ENCODE measurements at places on chromosomes 12 and 14.

DNA sequence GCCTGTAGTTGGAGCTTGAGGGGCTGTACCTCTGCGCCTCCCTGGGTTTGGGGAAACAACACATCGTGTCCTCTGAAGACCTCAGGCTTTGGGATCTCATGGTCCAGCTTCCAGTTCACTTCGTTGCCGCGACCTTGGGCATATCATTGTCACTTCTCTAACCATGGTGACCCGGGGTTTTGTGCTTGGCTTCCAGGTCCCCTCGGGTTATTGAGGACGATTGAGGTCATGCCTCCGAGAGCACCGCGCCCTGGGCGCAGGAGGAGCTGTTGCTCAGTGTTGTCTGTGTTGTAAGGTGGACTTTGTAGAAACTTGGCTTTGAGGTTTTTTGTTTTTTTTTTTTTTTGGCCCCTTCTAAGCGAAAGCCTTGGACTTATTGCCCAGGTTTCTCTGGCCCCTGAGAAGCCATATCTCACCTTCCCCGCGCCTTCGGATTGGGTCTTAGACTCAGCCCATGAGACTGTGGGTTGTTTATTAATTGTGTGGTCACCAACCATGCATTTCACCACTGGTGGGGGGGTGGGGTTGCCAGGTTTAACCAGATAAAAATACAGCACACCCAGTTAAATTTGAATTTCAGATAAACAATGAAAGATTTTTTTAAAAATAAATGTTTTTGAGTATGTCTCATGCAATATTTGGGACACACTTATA is 2.6 kb downstream of the BCL7A start:
- no peak for DNase-seq

- no peak for DNase-seq
These were observed 581.0 kb upstream of the TMEM132C start for GRCh38 chr12:127685931-127686330.

DNA sequence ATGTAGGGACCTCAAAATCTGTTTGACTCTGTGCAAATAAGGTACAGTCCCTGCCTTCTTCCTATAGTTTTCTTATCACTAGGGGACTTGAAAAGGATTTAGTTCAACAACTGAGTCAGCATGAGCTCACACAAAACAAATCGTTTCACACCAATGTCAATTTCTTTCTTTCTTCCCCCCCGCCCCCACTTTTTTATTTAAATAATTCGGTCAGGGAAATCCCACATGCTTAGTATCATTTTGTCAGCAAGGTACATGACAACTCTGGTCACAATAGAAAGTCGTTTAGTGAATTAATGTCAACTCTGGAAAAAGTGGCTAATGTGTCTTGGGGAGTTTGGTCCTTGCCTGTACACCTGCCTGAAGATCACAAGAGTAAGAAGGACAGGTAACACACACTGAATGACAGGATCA is 232.2 kb upstream of the PLEKHG7 start:
- DNase-seq = peak; percentile 34

- DNase-seq = no peak
These were observed 59.1 kb downstream of the DCAF5 start for GRCh38 chr14:69093631-69094421.

DNA sequence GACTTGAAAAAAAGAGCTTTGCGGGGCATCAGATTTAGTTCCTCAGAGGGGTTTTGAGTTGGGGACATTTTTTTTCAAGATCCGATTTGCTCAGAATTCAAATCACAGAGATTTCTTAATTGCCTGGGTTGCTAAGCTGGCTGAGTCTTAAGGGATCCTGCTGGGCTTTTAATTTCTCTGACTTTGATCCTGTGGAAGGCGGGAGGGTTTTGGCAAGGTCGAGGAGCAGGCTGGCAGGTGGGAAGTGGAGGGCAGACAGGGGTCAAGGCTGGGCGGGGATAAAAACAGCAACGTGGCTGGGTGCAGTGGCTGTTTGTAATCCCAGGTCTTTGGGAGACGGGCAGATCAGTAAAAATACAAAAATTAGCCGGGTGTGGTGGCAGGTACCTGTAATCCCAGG is 33.5 kb upstream of the CCDC63 start:
- no peak for DNase-seq

DNA sequence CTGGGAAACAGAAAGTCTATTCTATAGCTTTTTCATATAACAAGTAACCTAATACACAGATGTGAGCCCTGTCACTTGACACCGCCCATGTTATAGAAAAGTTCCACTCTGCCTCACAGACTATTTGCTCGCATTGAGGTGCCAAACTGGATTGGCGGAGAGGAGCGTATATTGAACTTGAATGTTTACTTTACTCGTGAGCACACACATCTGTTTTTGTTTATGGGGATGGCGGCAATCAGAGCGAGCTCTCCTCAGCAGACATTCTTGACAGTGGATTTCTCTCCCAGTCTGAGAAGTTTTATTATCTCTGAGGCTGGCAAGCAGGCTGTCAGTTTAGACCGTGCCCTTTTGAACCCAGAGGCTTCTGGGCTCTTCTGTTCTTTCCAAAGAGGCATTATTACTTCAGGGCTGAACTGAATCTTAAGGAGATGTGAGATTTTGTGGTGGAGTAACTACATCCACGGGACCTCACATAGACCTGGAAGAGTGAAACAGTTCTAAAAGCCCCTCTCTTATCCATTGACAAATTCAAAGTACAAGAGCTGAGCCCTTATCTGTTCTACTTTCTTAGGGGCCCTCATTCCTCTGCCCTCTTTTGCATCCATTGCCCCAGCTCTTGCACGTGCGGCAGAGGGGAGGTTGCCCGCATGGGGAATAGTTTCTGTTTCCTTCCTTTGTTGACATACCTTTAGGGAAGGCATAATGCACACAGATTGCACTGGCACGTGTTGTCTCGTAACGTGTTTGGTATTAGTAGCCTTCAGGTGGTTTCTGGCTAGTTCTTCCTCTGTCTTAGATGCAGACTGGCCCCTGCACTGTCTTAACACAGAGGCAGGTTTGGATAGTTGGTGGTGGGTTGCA is 68.2 kb downstream of the DRAM1 start:
- no peak for DNase-seq

DNA sequence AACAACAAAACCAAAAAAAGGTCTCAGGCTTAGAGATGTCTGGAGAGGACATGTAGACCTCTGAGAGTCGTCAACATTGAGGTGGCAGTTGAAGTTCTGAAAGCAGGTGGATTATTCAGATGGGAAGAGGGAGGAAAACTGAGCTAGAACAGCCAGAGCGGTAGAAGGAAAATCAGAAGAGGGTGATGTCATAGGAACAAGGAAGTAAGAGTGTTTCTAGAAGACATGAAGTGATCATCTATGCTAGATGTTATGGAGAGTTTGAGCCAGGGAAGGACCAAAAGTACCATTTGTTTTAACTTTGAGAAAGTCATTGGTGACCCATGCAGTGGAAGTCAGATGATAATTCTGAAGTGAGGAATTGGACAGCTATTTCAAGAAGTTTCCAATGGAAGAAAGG is 316.2 kb upstream of the RGS6 start:
- no peak for DNase-seq

- DNase-seq = no peak
These were observed 6.1 kb upstream of the PSMA6 start for GRCh38 chr14:35286003-35286600.

- DNase-seq = no peak
These were observed 208.2 kb downstream of the EPS8 start for GRCh38 chr12:15581006-15581405.

- DNase-seq = no peak
These were observed 15.4 kb upstream of the ANKLE2 start for GRCh38 chr12:132776816-132777568.

DNA sequence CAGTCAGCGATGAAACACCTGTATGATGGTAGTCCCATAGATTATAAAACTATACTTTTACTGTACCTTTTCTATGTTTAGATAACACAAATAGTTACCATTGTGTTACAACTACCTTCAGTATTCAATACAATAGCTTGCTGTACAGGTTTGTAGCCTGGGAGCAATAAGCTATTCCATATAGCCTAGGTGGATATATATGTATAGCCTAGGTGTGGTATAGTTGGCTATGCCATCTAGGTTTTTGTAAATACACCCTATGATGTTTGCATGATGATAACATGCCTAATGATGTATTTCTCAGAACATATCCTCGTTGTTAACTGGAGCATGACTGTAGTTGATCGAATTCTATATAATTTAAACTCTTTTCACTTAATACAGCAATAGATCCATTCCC is 316.1 kb downstream of the FUT8 start:
- no peak for DNase-seq

DNA sequence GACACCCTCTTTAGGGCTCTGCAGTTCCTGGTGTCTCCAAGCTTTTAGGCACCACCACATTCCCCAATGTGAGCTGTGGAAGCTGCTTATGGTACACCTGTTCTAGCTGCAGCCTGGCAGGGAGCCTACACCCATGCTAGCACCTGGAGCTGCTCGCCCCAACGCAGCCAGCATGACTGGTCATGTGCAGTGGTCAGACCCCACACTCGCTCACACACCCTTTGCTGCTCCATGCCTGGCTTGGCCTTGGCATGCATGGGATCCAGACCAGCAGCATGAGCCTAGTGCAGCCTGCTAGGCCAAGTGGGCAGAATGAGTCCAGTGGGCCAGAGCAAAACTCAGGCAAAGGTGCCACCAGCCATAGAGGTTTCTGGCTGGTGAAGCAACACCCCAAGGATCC is 86.4 kb upstream of the OSBPL8 start:
- no peak for DNase-seq

DNA sequence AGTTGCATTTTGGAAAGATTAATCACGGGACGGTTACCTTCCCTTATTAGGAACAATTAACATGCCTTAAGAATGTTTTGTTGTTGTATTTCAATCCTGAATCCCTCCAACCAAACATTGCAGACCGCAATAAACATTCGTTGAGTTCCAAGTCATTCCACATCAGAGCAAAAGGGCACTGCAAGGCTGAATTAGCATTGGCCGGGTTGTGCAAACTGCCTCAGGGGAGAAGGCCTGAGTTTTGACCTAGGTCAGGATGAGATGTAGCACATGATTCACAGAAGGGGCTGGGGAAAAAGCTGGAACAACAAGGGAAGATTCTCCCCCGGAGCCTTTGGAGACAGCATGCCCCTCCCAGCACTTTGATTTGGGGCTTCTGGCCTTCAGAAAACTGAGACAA is 82.1 kb upstream of the BDKRB2 start:
- DNase-seq = no peak

All from activated naive CD8-positive, alpha-beta T cell treated with anti-CD3 and anti-CD28 coated beads, Interleukin-2, amount 50 U/mL, for 24 hours (primary cell).